Keratinocyte (primary cell): ENCODE measurements at places on chromosomes 4 and X. TPM values are rescaled to one million over a fixed set of nuclear protein-coding genes. Genes with fewer than 3 reads are reported as not detected.
A peak's percentile ranks its signal among the peaks of the same experiment; 100 is the strongest.

- peak; percentile 4 for DNase-seq
These were observed 127.2 kb downstream of the FBXW7 start for GRCh38 chr4:152408514-152409327.

GRCh38 chrX:149647505-149647904 lies 15.9 kb upstream of the TMEM185A start:
- no peak for DNase-seq

DNA sequence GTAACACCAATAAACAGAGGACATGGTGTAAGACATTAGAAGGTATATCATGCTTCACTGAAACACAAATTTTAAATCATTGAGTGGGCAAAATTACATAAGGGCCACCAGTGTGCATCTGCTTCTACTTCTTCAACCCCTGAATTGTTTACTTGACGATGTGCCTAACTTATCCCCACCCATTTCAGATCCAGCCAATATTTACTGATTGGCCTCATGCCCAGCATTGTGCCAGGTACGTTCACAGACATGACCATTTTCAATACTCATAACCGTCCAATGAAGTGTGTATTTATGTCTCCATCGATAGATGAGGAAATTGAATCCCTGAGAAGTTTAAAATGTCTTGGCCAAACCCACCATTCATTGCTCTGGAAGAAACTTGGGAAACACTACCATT lies 208.3 kb upstream of the MID1 start:
- no peak for DNase-seq

- DNase-seq = no peak
These were observed 212.1 kb downstream of the CHIC2 start for GRCh38 chr4:53852343-53852742.

GRCh38 chr4:123415977-123416376 lies 19.4 kb downstream of the SPRY1 start:
- no peak for DNase-seq

DNA sequence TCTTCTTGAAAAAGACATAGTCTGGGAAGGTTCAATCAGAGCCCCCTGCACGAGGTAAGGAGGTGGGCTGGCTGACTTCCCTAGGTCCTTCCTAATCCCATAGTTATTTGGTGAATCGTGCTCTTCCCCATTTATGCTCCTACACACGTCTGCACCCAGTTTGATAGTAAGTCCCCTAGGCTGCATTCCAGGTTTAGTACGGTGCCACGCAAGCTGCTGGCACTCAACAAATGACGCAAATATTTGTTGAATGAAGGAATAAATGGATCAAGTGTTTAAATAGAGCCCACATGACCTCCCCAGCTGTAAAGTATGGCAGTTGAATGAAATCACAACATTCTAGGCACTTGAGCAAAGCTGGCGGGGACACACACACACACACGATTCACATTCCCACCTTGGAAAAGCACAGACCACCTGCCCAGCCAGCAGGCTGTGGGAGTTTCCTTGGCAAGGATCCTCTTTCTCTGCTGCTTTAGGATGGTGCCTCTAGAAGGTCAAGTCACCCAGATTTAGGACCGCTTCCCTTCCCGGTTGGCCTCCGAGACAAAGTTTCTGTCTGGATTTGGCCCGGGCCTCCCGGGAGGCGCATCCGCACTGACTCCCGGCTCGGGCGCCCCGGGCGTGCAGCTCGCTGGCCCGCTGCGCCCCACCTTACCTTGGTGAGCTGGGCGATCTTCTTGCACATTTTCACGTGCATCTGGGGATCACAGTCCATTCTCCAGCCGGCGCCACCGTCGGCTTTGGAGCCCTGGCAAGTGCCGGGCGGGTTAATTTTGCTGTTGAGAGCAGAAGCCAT lies 721 bp downstream of the FAM184B start:
- no peak for DNase-seq

DNA sequence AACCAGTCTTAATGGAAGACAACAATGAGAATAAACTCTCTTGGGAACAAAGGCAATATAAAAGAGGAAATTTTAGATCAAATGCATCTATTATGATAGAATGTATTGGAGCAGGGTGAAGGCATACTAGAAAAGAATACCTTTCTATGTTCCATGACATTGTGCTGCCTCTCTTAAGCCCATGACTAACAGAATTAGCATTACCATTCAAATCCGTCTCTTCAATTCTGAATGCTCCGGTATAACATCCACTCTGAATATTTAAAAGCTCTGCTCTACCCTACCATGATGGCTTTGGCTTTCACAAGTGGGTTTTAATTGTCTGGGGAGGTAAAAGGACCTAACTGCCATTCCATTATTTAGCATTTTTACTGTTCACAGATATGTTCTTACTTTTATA lies 1878.4 kb downstream of the ARAP2 start:
- no peak for DNase-seq

DNA sequence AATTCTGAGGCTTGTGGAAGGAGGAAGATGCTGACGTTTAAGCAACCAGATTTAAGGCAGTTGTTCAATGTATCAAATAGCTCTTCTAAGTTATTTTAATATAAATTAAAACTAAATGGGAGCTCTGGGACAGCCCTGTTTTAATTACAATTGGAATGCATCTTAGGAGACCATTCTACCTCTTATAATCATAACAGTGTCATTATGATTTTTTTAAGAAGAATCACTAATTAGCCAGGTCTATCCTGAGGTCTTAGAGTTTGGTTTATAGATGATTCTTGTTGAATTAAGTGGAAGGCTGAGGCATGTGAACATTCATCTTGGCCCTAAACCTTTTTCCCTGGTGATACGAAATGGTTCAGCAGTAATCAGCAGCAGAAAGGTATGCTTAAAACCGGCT lies 113.4 kb downstream of the CEP135 start:
- DNase-seq = no peak

- no peak for DNase-seq
These were observed 49.8 kb downstream of the TECRL start for GRCh38 chr4:64359489-64359888.

DNA sequence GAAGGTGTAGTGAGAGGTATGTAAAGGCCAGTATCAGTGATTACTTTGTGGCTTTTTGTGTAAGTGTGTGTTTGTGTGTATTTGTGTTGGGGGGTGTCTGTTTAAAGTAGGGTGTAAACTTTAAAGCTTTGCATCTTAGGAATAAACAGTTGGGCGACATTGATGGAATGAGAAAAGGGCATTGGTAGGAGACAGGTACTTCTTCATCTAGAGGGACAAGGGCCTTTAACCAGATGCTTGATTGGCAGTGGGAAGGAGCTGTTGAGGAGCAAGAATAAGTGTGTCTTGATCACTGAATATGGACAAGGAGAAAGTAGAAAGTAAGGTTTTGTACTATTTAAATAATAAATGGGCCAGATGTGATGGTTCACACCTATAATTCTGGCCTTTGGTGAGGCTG lies 48.8 kb downstream of the RAPGEF2 start:
- no peak for DNase-seq

DNA sequence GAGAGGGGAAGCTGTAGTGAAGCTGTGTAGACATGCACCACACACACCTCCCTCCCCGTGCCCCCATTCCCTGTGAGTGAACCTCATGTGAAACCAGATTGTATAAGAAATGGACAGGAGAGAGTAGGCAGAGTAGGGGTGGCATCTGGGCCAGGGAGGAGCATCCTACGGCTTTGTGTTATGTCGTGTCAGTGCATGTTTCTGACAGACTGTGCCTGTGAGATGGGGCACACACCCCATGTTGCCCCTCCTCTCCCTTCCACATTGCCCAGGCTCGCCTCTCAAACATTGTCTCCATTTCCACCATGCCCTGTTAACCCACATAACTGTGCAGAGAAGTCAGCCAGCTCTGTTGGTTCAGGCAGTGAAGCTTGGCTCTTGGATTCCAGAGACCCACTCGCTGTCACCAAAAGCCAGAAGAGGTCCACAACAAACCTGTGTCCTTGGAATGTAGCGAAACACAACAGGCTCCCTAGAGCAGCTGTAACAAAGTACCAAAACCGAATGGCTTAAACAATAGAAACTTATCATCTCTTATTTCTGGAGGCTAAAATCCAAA lies 56.1 kb downstream of the SLC9A6 start:
- no peak for DNase-seq

GRCh38 chr4:78644744-78645330 lies 93.3 kb downstream of the ANXA3 start:
- peak; percentile 65 for DNase-seq

GRCh38 chrX:151695583-151696340 lies 504 bp downstream of the PRRG3 start:
- no peak for DNase-seq

DNA sequence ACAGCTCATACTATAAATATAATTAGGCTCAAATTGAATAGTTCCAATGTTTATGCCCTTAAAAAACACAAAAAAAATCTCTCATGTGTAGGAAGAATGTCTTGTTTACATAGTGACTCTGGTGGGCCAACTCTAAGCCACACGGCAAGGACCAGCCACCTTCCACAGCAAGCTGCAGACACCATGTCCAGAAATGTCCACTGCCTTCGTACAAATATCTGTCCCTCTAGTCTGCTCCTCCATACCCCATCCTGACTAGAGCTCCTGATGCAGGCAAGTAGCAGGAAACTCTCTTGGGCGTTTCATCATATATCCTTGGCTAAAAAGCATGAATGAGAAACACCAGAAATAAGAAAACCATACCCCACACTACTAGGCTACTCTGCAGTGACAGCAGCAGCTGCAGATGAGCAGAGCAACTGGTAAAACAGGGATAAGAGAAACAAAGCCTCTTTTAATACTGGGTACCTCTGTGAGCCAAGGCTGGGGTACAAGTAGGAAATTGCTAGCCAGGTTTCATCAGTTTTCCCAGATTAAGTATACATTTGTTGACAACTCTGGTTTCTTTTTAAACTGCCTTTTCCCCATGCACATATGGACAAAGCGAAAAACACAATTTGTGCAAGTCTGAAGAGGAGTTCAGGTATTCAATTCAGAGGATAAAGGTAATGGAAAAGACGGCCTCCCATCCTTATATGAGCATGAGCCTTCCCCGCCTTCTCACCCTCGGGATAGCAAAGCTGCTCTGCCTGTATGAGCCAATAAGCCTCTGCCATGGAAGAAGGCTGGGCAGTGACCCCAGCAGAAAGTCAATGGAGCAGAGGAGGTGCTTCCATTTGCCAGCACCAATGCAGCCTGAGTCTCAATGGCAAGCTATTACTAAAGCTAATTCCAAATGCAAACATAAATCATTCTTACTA lies 245.4 kb downstream of the DCLK2 start:
- DNase-seq = no peak

DNA sequence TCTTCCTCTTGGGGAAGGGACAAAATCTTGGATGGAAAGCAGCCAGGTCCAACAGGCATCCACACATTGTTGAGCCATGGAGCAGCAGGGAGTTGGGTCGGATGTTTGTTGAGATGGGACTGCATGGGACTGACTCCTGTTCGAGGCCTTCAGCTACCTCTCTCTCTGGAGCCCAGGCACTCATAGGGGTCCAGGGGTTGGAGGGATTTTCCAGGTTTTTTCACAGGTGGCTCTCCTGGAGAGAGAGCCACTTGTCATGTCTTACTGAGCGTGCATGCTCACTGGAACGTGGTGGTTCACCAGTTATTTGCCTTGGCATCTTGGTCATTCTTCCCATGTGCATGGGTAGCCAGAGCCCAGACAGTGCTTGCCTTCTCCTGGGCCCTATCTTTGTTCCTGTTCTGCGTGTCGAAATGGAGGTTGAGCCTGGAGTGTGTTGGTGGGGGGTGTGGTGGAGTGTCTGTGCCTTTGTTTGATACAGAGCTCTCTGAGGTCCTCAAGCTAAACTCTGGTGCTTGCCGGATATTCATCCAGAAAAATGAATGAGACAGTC lies 60.6 kb downstream of the NBDY start:
- no peak for DNase-seq

- no peak for DNase-seq
These were observed 5.6 kb upstream of the KLHL2 start for GRCh38 chr4:165201806-165202205.

DNA sequence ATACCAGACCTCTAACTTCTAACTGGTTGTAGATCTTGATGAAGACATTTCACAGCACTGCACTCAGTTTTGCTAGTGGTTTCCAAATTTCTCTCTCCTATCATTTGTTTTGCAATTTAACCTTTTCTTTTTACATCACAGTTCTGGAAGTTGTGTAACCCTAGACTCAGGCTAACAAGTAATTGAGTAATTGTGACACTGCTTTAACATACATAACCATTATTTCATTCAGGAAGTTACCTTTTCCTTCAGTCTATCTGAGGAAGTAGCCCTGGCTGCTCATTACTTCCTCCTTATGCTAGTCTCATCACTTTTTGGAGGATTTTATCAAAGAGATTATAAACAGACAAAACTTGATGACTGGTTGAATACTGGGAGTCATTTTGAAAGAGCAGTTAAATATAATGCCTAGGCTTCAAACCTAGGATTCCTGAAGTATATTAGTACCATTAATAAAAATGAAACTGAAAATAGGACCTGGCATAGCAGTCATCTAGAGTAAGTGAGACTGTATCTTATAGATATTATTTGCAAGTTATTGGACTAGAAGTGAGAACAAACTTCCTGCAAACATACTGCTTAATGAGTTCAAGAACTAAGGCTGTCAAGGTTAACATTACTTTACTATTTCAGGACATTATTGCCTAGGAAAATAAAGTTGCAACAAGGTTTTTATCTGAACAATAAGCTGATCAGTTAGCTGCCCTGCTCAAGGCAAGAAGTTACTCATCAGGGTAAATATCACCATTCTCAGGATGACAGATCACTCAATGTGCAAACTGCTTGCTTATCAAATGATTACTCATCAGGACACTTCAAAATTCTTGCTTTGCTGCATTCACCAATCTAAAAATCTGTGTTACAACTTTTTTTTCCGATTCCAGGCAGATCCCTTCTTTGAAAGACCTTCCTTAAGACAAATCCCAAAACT lies 25.6 kb upstream of the TEX13C start:
- DNase-seq = no peak

DNA sequence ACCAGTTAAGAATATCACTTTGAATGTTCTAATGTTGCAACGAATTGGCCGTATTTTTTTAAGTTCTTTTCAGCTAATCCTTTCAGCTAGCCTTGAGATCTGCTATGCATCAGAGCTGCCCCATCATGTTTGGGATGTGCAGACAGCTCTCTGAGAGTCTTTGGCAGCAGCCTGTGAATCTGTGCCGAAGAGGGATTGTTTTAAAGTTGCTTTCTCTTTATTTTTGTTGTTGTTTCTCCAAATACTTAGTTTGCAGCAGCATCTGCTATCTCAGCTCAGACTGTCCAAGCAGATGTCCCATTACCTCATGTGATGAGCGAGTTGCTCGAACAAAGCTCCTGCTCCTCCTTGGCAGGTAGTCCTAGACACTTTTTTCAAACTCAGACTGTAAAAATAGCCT lies 1002.5 kb upstream of the INTU start:
- no peak for DNase-seq

- no peak for DNase-seq
These were observed 167.7 kb downstream of the MGST2 start for GRCh38 chr4:139833151-139833910.

GRCh38 chr4:8290701-8290970 lies 21.1 kb downstream of the HTRA3 start:
- no peak for DNase-seq

GRCh38 chrX:31279359-31279758 lies 207.5 kb upstream of the FTHL17 start:
- DNase-seq = peak; percentile 11

- DNase-seq = no peak
These were observed 84.0 kb upstream of the AFAP1 start for GRCh38 chr4:8023696-8024033.

Gene TEX13B
- polyA plus RNA-seq = not detected in 3 replicates

Gene PNCK
- polyA plus RNA-seq = 0.05 to 0.37 TPM (median 0.24 TPM) in 3 replicates

Gene QDPR
- polyA plus RNA-seq = 42.1 to 65.6 TPM (median 65.6 TPM) in 3 replicates
